ENCODE measurements at places on chromosomes 3 and 15.
A peak's percentile ranks its signal among the peaks of the same experiment; 100 is the strongest.

- DNase-seq: no peak
Observed at GRCh38 chr3:116896116-116896515, 186.5 kb downstream of the TUSC7 start.

GRCh38 chr3:186915806-186916796 is 14.2 kb upstream of the ST6GAL1 start:
- DNase-seq: no peak

- no peak for DNase-seq
Observed at GRCh38 chr3:50370594-50370993, 11.3 kb upstream of the TMEM115 start.

DNA sequence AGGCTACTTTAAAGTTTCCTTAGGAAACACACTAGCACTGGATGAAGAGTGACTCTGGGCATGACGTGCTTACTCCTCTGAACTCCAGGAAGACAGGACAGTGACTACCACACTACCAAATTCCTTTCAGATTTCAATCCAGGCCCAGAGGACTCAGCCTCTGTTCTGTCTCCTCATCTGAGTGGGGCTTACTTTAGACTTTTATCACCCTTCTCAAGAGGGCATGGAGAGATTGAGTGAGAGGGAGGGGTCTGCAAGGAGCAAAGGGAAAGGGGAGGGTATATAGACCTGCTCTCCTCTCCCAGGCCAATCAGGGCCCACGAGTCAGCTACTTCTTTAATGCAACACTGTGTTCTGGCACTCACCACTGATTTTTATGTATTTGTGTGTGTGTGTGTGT is 29.4 kb upstream of the RSL24D1 start:
- no peak for DNase-seq

DNA sequence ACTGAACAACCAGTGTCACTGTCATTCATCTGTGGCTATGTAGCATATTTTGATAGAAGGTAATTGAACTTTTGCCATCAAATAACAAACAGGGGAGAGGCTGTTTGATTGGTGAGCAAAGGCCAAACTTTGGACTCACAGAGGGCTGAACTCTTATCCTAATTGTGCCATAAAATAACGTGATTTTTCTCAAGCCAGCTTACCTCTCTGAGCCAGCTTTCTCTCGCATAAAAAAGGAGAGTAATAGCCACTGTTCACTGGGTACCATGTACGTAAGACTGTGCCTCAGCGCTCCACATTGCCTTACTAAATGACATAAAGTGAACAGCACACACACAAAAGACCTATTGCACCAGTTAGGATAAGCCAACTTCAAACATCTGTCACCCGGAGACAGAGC is 216.9 kb downstream of the LRTM1 start:
- DNase-seq: no peak

DNA sequence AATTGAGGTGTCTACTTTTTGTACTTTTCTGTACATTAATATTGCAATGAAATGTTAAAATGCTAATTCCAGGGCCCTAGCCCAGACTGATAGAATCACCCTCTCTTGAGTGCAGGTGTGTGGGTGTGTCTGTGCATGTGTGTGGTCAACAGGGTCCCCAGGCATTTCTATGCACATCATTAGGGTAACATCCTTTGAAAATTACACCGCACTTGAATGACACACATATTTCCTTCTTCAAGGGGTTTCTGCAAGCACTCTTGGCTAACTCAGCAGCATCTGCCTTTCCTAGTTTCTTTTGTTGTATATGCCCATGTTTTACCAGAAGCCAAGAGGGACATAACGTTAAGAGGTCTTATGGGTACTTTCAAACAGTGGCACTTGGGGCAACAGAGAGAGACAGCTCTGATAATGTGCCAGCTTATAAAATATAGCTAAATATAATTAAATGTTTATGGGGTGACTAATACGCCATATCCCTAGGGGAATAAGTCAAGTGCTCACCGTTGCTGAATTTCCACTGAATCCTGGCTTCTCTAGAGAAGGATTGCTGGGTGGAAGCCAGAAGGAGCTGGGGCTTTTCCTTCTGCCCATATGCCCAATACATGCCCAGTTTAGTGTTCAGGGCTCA is 54.5 kb upstream of the LRIG1 start:
- DNase-seq: no peak

DNA sequence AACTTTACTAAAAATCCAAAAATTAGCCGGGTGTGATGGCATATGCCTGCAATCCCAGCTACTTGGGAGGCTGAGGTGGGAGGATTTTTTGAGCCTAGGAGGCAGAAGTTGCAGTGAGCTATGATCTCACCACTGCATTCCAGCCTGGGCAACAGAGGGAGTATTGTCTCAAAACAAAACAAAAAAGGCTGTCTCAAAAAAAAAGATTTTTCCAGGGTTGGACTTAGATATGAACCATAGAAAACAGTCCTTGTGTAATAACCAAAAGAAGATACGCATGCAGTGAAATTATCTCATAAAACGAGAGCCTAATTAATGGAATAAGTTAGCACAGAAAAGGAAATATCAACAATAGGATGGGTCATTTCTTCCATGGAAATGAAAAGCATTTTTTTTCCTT is 320.4 kb upstream of the RASGRP1 start:
- DNase-seq: peak; percentile 65

DNA sequence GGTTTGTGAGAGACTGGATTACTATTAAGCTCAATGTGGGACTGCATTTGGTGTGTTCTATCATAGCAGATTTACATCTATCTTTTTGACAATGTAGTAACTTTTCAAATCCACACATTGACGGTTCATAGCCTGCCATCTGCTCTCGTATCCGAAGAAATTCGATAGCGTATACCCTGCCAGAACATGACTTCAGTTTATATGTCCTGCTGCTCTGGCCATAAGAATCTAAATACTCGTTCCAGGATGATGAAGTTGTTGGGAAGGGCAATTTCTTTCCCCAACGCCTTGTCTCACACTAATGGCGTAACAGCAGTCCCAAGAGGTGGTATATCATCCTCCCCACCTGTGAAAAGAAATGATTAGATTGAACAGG is 180.0 kb downstream of the LSAMP start:
- DNase-seq: no peak

DNA sequence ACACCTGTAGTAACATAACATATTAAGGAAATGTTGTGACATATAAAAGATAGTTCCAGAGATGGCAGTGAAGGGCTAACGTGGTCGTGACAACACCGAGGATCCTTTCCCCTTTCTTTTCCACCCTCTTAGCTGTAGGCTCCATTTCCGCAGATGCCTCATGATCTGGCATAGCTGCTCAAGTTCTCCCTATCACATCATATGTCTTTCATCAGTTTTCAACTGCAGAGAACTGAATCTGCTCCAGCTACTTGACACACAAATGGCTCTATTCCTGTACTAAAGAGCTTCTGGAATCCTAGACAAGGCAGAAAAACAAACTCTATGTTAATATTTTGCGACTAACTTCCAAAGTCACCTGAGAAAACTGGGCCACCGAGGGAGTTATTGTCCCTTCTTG is 275.0 kb upstream of the SLCO3A1 start:
- no peak for DNase-seq

GRCh38 chr3:175670557-175670956 is 811.4 kb downstream of the NAALADL2 start:
- DNase-seq: no peak

GRCh38 chr3:58463181-58463941 is 28.5 kb upstream of the KCTD6 start:
- DNase-seq: peak; percentile 85

- no peak for DNase-seq
Observed at GRCh38 chr3:43022121-43022520, 43.0 kb downstream of the GASK1A start.

DNA sequence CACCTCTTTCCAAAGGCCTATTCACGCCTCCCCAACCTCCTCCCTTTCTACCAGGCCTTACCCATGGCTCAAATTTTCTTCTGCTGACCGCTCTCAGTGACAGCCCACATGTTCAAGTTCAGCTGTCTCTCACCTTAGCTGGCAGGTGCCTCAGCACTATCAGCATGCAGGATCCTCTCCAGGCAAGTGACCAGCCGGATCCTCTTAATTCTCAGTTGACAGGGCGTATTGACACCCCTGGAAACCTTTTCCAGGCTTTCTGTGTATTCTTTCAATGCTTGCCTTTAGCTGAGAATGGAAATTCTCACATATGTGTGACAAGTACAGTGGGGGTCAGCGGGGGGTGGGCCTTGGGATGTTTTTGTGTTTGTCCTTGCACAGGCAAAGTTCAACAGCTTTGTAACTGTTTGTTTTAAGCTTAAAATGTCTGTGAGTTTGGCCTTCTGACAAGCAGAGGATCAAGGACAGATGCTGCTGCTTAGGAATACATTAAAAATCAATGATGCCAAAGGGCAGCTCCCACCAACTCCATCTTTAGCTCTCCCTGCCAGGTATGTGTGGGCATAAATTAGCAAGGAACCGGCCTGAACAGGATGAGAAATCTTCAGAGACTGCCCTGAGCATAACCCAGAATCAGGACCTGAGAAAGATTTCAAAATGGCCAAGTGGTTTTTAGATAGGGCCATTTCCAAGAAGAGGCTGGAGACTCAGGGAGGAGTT is 17.4 kb upstream of the BDH1 start:
- DNase-seq: no peak

DNA sequence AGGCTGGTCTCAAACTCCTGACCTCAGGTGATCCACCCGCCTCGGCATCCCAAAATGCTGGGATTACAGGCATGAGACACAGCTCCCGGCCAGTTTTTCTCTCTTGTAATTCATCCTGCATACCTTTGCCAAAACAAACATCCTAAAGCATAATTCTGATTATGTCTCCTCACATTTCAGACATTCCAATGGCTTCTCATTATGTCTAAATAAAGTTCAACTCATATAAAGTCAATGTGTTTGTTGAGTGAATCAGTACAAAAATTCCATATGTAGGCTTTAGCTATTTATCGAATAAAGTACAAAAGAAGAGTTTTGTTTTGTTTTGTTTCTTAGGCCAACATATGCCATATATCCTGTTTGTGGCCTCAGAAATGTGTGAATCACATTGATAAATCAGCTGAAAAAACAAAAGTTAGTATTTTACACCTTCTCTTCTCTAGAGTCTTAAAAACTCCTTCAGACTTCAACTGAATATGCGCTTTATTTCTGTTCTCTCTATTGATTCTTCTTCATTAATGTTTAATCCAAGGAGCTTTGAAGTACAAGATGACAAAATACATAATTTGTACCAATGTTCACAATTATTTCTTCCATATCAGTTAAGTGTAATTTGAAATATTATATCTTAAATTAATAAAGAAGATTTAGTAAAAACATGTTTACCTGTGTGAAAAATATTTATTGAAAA is 165.8 kb downstream of the MECOM start:
- DNase-seq: peak; percentile 56

- DNase-seq: no peak
Observed at GRCh38 chr3:183845090-183845489, 19.7 kb upstream of the MAP6D1 start.

DNA sequence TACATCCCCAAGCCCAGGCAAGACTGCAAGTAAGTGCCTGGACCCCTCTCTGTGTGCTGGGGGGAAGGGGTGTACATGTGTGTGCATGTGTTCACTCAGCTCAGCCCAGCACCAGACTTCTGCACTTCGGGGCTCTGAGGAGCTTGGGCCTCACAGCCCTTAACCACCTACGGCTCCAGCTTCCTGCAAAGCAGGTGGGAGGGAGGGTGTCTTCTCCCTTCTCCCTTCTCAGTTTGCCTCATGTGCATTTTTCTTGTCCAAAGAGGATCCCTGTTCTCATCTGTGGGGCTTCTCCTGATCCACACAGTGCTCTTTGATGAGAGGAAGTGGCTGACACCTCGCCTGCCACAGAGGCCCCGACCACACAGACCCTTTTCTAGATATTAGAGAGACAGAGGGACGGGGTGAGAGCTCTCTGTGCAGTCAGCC is 69.3 kb downstream of the MESD start:
- no peak for DNase-seq

- DNase-seq: no peak
Observed at GRCh38 chr3:28218071-28218916, 23.1 kb upstream of the CMC1 start.

GRCh38 chr3:112773-113172 is 83.8 kb upstream of the CHL1 start:
- DNase-seq: no peak

GRCh38 chr3:46661776-46662766 is 31.4 kb downstream of the ALS2CL start:
- DNase-seq: no peak

- no peak for DNase-seq
Observed at GRCh38 chr3:180825964-180826363, 86.5 kb upstream of the FXR1 start.

DNA sequence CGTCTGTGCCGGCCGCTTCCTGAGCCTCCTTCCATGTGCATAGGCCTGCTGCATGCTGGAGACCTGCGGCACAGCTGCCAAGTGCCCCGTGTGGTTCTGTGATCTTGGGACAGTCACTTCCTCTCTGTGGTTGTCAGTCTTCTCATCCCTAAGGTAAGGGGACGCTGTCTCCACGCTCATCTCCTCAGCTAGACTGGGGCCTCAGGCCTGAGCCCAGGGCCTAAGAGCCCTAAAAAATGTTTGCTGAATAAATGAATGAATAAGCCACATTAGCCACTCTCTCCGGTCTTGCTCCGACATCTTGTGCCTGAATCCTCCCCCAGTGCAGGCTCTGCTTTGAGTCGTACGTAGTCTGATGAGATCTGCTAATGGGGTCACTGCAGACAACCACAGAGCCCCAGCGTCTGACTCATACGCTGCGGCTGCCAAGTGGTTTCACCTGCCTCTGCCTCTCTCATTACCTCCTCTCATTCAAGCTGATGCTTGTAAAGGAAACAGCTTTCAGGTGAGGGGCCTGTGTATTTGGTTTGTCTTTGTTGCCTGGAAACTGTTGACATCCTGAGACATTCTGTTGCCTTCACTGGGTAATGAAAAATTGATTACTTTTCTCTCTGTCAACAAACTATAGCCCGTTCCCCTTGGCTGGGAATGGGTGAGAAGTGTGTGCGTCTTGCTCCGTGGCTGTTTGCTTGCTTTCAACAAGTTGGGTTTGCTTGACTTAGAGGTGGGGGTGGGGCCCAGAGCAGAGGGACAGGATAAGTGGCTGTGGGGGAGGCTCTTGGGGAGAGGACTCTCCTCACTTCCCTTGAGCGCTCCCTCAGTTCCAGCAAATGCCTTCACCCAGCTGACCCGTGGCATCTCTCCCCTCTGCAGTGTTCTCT is 15.9 kb downstream of the RPLP1 start:
- DNase-seq: peak; percentile 87

Data from NCI-H226 (cell line).